ENCODE measurements at places on chromosomes 6 and 20.

DNA sequence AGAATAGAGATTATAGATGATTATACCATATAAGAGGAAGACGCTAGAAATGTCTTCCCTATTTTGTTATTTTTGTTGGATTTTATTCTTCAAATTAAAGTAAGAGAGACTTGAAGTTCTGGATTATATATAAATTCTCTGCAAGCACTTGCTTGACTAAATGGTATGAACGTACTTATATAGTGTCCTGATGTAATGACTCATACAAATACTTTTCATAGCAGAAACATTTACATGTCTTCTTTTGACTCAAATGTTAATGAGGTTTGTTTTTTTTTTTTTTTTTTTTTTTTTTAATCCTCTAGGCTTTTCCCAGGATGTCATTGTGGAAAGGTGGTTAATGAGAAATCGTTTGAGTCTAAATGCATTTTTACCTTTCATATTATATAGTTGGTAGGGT lies 55.0 kb downstream of the PDE7B start:
- DNase-seq: no peak

DNA sequence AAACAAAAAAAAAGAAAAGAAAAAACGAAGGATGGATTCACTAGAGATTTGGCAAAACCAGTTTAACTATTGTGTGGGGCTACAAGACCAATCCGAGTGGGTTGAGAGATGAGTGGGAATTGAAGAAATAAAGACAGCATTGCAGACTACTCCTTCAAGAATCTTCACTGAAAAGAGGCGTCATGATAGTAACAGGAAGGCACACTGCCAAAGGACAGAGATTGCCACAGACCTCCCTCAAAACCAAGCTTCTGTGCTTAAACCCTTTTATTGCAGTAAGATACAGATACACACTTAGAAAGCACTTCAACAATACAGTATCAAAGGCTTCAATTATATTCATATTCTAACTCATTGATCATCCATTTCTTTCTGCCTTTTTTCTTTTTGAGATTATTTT lies 103.9 kb downstream of the IPCEF1 start:
- DNase-seq: no peak

GRCh38 chr20:53329781-53330180 lies 263.9 kb downstream of the ZNF217 start:
- no peak for DNase-seq

DNA sequence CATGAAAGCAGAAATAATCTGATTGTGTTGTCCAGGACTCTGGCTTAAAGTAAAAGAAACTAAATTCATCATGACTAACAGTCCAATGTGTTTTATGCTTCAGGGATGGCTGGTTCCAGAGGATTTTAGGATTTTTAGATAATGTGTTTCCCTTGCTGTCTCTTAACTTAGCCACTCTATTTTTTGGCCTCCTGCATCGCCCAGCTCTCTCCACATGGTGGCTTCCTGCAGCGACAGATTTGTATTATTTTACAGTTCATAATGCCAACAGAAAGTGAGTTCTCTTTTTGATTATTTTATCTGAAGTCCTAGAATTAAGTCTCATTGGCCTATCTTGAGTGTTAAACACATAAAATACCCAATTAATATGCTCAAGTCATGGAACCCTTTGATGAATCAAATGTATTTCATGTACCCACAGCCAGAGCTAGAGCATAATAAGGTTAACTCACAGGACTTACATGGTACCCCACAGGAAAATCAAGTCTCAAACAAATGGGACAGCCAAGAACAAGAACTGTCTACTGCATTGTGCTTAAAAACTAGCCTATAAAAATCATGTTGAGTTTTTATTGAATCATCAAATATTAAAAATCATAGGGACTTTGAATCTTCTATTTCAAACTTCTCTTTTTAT lies 582.5 kb downstream of the DOK5 start:
- DNase-seq: no peak

GRCh38 chr20:34984756-34985261 lies 29.1 kb downstream of the MYH7B start:
- DNase-seq: no peak

DNA sequence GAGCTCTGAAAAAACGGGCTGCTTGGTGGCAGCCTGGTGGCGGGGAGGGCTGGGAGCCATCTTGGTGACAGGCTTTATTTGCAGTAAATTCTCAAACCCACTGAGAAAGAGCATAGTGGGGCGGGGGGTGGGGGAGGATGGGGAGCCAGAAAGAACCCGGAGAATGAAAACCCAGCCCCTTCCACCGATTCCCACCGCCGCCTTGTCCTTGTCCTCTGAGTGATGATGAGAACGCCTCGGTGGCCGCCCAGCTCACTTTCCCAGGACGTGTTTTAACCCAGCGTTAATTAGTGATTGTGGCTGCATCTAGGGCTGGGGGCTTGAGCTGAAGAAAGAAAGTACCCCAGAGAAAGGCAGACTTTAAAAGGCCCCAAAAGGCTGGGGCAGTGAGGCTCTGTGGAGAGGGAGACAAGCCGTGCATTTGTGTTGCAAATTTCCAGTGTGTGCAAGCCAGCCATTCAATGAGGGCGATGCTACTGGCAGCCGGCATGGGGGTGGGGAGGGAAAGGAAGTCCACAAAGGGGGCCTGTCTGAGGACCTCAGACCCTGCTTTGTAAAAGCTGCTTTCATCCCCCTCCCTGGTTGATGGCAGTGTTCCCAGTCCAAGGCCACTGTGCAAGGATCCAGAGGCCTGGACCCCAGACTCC lies 6.2 kb upstream of the GHRH start:
- no peak for DNase-seq

- DNase-seq: no peak
These were observed 53.5 kb downstream of the BCAS4 start for GRCh38 chr20:50848341-50848808.

DNA sequence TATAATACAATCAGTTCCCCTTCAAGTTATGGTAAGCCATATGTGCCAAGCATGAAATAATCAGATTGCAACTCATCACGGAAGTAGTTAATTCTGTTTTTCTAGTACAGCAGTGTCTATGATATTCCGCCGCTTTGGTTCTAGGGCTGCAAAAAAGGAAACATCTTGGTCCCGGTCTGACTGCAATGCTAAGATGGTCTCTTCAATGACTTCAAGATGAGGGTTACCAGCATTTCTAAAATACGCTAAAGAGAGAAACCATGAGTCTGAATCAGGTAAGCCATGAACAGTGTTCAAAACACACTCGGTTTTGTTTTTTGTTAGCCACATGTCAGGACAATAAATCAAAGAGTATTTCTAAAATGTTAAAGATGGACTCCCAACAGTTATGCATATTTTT lies 3.2 kb upstream of the ANKRD60 start:
- no peak for DNase-seq

GRCh38 chr20:20237093-20237959 lies 130.6 kb upstream of the INSM1 start:
- DNase-seq: no peak

DNA sequence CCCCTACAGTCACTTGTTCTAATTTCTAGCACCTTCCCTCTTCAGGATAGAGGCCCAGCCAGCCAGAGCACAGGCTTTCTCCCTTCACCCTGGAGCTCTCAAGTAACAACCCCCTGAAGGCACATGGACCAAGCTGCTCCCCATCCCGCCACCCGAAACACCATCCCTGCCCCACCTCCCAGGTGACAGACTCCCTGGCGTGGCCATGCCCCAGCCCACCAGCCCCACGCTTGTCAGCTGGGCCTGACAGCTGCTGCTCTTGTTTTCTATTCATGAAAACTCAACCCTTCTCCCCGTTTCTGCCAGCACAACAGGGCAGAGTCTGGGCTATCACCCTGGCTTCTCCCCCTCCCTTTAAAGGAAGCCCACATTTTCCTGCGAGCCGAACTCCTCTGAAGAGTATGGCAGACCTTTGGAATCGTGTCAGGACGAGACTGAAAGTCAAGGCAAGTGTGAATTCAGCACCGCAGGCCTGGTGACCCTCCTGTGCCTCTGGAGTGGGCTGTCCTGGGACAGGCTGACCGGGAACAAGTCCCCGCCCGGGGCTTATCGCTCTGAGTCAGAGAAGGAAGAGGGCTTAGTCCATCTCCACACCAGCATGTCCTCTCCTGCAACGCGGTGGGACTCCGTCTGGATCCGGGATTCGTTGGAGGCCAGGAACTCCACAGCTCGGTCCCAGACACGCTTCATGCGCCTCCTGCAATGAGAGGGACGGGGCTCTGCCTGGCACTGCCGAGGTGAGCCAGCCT lies 16.7 kb downstream of the LEMD2 start:
- no peak for DNase-seq

DNA sequence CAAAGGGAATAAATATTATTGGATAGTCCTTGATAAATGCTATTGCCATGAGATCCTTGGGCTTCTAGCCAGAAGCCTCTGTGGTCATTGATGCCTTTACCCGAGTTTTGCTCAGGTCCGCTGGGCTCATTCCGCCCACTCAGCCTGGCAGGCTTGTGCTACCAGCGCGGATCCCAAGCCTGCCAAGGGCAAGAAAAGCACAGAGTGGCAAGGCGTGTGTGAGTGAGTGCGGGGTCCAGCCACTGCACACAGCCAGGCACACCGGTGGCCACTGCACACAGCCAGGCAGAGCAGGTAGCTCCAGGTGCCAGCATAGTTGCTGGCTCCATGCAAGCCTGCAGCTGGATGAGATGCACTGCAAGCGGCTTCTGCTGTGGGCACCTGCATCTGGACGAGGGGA lies 38.7 kb downstream of the STK38 start:
- DNase-seq: no peak

GRCh38 chr6:113412589-113413357 lies 444.4 kb upstream of the MARCKS start:
- no peak for DNase-seq

GRCh38 chr6:10391799-10392198 lies 23.1 kb downstream of the TFAP2A start:
- no peak for DNase-seq

GRCh38 chr6:134734312-134734869 lies 215.5 kb downstream of the ALDH8A1 start:
- no peak for DNase-seq

All from activated T-helper 1 cell treated with anti-CD3 and anti-CD28 coated beads, Interleukin-12 subunit alpha, Interleukin-12 subunit beta, Interleukin-2, Interleukin-4 antibody, amounts not matched to agents 30 ng/mL and 10 ng/mL and 1 ng/mL, durations not matched to agents 14 hours and 24 hours and 36 hours (primary cell).